ENCODE measurements at places on chromosomes 3 and 15. TPM values are rescaled to one million over a fixed set of nuclear protein-coding genes. Genes with fewer than 3 reads are reported as not detected.

DNA sequence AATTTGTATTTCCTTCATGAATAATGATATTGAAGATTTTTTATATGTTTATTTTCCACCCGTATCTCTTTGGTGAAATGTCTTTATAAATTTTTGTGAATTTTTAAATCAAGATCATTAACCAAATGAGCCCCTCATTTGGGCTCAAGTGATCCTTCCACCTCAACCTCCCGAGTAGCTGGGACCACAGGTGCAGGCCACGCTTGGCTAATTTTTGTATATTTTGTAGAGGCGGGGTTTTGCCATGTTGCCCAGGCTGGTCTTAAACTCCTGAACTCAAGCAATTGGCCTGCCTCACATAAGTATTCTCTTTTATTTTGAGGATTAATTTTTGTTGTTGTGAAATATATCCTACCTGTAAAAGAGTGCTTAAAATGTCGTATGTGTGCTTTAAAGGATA, 4.9 kb downstream of the BBS4 start:
- H3K27ac ChIP-seq: no peak overlapping the region
- H3K4me3 ChIP-seq: no peak overlapping the region
- no peaks in the 10 kb centered on the region for H3K4me1 ChIP-seq

GRCh38 chr3:31775383-31775782, 205.7 kb downstream of the OSBPL10 start:
- DNase-seq: no peak
- no peaks in the 10 kb centered on the region for H3K36me3 ChIP-seq
- no peaks in the 10 kb centered on the region for H3K27me3 ChIP-seq

DNA sequence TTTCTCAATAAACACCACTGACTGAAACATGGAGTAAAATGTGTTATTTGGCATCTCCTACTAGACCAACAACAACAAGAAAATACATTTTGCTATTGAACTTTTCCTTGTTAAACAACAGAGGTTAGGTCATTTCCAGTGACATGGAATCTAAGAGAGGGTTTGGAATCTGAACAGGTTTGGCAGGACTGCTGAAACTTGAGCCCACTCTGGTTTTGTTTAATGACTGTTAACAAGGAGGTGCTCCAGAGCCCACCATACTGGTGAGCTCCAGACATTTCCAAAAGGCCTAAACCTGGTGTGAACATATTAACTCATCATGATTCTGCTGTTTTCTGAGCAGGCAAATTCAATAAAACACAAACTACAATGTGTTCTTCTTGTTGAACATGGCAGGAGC, 330.7 kb upstream of the TRIM42 start:
- no peaks in the 10 kb centered on the region for H3K27me3 ChIP-seq
- no peak overlapping the region for H3K27ac ChIP-seq
- no peaks in the 10 kb centered on the region for H3K4me1 ChIP-seq
- no peak overlapping the region for H3K4me3 ChIP-seq

PLS1 gene
- 15.8 TPM for total RNA-seq
